Kidney epithelial cell (primary cell): ENCODE measurements at places on chromosomes 7 and 10. TPM values are rescaled to one million over a fixed set of nuclear protein-coding genes. Genes with fewer than 3 reads are reported as not detected.

GRCh38 chr10:92242380-92242779 lies 48.5 kb downstream of the CPEB3 start:
- DNase-seq: no peak

GRCh38 chr10:13632440-13632839 lies 45.7 kb downstream of the PRPF18 start:
- DNase-seq: no peak

DNA sequence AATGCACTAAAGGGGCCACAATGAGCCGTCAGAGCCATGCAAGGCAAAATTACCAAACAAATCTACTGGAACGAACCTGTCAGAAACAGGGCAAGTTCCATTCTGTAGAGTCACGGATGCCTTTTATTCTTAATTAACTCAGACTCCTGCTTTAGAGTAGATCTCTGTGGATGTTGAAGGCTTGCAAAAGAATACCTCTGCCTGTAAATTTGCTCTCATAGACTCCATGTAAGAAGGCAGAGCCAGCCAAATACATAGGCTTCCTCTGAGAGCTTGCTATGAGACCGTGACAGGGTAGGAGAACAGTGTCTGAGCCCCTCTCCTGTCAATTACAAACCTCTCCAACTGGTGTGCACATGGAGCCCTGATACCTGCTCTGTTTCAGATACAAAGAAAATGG lies 787.9 kb upstream of the POM121L12 start:
- no peak for DNase-seq

GRCh38 chr7:57204411-57204811 lies 72.2 kb upstream of the ZNF479 start:
- no peak for DNase-seq

DRGX gene
- total RNA-seq: not detected in 2 replicates
